ENCODE measurements at places on chromosomes 1 and 21.

DNA sequence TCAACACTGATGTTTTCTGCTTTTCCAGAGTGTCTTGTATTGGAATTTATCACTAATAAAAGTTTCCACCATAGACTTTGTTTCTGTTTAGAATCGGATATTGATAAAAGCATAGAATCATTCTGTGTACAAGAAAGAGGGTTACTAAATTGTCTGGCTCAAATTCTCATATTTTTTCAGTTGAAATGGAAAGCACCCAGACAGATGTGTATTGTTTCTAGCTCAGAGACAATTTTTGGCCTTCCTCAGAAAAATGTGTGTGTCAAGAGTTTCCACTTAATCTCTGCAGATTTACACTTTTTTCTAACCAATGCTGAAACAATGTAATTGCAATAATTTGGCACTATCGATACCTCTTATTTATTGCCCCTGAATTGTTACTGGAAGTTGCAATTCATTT is 20.2 kb downstream of the LHX9 start:
- no peak for DNase-seq

GRCh38 chr1:159250638-159251216 is 46.1 kb downstream of the ACKR1 start:
- no peak for DNase-seq

DNA sequence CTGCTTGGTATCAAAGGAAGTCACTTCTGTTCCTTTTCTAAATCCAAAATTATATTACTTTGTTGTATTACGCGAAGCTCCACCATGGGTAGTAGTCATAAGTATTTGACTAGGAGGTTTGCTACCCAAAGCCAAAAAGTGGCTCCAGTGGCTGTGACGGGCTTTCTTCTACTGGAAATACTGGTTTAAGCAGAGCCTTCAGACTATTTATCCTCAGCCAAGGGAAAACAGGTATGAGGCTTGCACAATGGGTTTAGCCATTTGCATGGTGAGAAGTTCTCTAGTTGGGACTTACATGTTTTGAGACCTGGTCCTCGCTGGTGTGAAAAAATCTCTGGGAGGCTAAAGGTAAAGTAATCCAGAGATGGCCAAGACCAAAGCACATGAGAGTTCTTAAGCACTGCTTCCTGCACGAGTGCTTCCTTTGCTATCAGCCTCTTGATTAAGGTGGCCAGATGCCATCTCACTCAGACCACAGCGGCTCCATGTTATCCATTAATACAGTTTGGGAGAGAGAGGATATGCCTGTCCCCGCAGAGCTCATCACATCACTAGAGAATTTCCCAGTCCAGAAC is 121.2 kb downstream of the PIK3R3 start:
- DNase-seq: no peak

DNA sequence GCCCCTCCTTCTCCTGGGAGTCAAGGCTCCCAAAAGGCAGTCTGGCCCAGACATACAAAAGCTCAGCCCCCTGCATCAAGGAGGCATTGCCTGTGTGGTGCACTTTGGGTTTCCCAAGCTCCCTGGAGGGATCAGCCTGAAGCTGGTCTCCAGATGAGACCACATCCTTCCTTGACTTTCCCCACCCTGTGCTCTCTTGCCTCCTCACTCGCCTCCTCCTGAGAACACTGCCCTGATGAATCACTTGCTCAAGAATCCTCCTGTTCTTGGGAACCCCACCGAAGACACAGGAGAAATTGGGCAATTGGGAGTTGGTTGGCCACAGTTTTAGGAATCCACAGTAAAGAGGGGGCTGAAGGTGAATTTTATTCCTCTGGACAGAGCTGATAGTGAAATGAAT is 34.8 kb upstream of the LYST start:
- no peak for DNase-seq

GRCh38 chr1:193070942-193071341 is 11.5 kb downstream of the RO60 start:
- DNase-seq: no peak

- no peak for DNase-seq
Observed at GRCh38 chr1:65392497-65392896, 28.0 kb upstream of the LEPR start.

GRCh38 chr1:6965083-6965934 is 180.1 kb downstream of the CAMTA1 start:
- DNase-seq: no peak

GRCh38 chr1:68495532-68495931 is 1.4 kb downstream of the DEPDC1 start:
- no peak for DNase-seq

- peak; percentile 53 for DNase-seq
Observed at GRCh38 chr1:158999316-159000069, 10.2 kb upstream of the IFI16 start.

GRCh38 chr1:32247983-32248889 is 1.2 kb downstream of the FAM167B start:
- DNase-seq: no peak

DNA sequence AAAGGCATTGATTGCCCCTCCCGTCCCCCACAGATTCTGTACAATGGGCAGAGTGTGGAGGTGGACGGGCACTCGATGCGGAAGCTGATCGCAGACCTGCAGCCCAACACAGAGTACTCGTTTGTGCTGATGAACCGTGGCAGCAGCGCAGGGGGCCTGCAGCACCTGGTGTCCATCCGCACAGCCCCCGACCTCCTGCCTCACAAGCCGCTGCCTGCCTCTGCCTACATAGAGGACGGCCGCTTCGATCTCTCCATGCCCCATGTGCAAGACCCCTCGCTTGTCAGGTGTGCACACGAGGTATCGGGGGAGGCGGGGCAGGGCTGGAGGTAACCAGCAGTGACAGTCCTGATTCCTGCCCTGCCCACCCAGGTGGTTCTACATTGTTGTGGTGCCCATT is 44.8 kb upstream of the KDM4A start:
- DNase-seq: no peak

DNA sequence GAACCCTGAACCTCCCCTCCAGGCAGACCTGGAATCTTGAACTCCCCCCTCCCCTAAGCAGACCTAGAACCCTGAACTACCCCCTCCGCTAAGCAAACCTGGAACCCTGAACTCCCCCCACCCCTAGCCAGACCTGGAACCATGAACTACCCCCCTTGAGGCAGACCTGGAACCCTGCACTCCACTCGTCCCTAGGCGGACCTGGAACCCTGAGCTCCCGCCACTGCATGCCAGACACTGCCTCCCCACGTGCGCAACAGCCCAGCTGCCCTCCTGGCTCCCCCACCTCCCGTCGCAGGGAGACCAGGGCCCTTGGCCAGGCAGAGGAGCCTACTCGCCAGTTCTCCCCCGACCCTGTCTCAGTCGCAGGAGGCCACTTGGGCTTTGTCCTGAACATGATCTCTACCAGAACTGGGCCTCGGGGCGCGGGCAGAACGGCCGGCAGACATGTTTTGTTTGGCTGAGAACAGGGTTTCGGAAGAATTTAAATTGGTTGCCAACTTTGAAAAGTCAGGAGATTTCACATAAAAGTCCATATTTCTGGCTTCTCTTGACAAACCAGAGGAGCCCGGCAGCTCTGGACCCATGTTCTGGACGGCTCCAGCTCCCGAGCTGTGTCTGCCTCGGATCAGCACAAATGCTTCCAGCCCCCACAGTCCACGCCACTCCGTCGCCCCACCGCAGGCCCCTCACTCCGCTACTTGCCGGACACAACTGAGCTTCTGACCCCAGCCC is 9.2 kb upstream of the PLEKHG5 start:
- no peak for DNase-seq

DNA sequence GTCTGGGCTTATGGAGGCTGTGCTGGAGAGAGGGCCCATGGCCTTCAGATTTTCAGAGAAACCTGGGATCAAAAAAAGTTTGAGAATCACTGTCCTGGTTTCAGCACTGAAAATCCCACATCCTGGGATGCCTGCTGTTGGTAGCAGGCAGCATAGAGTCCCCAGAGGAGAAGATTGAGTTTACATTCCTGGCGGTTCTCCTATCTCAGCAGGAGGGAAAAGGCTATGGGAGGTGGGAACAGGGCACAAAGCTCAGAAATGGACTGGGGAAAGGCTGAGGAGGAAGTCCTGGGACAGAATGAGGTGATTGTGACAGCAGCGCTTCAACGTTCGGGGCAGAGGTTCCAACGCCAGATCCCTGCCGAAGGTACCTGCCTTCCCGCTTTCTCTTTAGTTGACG is 103.4 kb downstream of the ETS2 start:
- no peak for DNase-seq

GRCh38 chr1:183180218-183180617 is 5.8 kb upstream of the LAMC2 start:
- peak; percentile 48 for DNase-seq

DNA sequence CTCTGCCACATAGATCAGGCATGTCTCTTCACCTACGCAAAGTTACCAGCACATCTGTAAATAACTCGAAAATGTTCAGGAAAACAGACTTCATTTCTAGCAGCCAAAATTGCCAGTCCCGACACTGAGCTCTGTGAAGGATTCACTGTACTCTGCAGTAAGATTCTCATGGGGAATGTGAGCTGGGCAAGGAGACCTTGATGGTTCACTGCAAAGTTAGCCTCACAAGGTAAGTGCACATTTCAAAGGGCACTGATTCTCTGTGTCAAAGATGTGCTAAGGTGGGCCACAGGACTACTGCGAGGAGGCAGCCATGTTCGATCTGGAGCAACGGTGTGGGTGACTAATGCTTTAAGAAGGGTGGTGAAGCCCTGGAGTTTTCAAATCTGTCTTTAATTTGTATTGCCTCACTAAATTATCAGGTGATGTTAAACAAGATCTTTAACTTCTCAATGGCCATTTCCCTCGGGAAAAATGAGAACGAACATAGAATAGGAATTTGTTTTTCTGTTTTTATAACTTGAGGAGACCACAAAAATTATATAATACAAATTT is 25.2 kb downstream of the STPG1 start:
- DNase-seq: no peak

- no peak for DNase-seq
Observed at GRCh38 chr21:41961282-41961701, 7.5 kb upstream of the C2CD2 start.

GRCh38 chr1:200900877-200901276 is 6.2 kb downstream of the INAVA start:
- no peak for DNase-seq

GRCh38 chr1:31482482-31483011 is 69.5 kb downstream of the SERINC2 start:
- DNase-seq: no peak

DNA sequence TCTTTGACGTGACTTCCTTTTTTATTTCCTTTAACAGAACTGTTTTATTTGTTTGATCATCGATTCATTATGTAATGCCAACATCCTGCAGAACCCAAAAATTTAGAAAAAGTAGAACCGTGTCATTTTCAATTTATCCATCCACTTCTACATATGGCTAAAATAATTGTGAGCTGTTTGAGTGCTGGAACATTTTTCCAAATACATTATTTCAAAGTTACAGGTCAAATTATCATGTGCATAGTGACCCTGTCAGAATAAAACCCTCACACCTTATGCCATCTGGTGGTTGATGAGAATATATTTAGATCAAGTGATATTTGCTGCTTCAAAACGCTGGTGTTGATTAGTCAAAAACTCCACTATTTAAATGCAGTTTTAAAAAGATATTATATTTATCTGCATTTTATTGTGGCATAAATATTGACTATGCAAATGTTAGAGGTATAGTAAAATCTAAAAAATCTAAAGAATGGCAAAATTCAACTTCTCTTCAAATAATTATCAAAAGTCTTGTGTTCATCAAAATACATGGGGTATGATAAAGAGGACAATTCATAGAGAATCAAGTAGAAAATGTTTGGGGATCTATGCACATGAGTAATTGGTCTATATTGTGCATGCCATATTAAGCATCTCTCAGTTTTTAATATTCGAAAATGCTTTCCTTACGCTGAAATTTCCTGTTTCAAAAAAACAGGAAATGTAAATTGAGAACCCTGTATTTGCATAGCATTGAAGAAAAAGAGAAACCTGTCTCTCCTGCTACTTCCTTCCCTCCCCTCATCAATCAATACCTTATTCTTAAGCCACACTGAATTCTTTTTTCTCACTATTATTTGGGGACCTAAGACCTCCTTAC is 39.7 kb downstream of the UBE2U start:
- no peak for DNase-seq

- no peak for DNase-seq
Observed at GRCh38 chr1:226226601-226227000, 3.1 kb downstream of the MIXL1 start.

DNA sequence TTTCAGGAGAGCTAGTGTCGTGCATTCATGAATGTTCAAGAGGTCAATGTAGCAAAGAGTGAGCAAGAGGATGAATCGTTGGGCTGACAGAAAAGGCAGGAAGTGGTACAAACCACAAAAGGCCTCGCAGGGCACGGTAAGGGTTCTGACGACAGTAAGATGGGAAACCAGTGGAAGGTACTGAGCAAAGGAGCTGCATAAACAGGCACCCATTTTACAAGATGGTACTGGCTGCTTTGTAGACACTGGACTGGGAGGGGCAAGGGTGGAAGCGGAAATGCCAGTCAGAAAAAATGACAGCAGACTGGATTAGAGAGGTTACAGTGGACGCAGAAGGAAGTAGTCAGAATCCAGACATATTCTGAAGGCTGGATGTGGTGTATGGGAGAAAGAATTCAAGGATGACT is 123.5 kb downstream of the PTPN14 start:
- DNase-seq: no peak

DNA sequence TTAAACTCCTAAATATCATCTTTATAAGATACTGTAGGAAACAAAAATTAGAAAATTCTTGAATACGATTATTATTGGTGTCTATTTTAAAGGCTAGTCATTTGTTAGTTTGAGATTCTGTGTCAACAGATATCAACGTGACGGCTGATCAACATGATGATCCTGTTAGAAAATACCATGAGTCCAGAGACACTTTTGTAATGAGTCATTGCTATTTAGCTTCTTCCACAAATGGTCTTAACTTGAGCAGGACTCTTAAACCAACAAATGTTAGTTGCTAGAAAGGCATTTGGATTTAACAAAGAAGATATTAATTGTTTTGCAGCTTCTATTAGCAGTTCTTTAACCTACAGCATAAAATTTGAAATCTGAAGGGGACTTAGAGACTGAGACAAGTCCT is 131.2 kb downstream of the TGFB2 start:
- peak; percentile 57 for DNase-seq

GRCh38 chr1:54866801-54867716 is 19.9 kb downstream of the DHCR24 start:
- no peak for DNase-seq

DNA sequence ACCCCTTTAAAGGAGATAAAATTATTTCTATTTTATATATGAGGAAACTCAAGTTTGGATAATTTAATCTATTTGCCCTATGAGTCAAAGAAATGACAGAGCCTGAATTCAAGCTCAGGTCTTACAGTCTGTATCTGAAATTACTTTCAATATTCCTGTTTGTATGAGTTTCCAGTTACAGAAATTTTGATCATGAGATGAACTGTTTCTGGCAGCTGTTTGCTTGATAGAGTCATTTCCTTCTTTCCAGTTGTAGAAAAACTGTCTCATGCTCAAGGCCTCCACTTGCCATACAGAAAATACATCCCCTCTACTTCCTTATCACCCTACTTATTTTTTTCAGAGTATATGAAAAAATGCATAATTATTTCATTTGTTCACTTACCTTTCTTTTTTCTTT is 87.6 kb downstream of the PTPRC start:
- no peak for DNase-seq

All from amniotic stem cell (primary cell).